Large intestine (tissue), 12 donors: ENCODE measurements at places on chromosomes 2 and 18.

- no peaks in the 10 kb centered on the region for H3K36me3 ChIP-seq
- H3K4me1 ChIP-seq = no peaks in the 10 kb centered on the region
- no peak for DNase-seq
- H3K4me3 ChIP-seq = no peak overlapping the region
- H3K27ac ChIP-seq = no peak overlapping the region
Observed at GRCh38 chr18:32707147-32707546, 65.7 kb downstream of the KLHL14 start.

- no peaks in the 10 kb centered on the region for H3K36me3 ChIP-seq
- no peak overlapping the region for H3K4me3 ChIP-seq
- H3K27me3 ChIP-seq = no peaks in the 10 kb centered on the region
- peaks cover 32% of the 10 kb centered on the region for H3K4me1 ChIP-seq
Observed at GRCh38 chr18:2987876-2988790, 24.8 kb downstream of the LPIN2 start.

DNA sequence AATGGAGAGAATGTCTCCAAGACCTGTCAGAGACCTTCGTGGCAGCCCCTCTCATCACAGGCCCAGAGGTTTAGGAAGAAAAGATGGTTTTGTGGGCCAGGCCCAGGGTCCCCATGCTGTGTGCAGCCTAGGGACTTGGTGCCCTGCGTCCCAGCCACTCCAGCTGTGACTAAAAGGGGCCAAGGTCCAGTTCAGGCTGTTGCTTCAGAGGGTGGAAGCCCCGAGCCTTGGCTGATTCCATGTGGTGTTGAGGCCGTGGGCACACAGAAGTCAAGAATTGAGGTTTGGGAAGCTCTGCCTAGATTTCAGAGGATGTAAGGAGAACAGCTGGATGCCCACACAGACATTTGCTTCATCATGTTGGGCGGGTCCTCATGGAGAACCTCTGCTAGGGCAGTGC, 45.1 kb upstream of the ACTR2 start:
- peak overlapping the region; percentile 67 for H3K27ac ChIP-seq
- no peak overlapping the region for H3K4me3 ChIP-seq
- no peaks in the 10 kb centered on the region for H3K36me3 ChIP-seq
- peak; percentile 69 for DNase-seq

DNA sequence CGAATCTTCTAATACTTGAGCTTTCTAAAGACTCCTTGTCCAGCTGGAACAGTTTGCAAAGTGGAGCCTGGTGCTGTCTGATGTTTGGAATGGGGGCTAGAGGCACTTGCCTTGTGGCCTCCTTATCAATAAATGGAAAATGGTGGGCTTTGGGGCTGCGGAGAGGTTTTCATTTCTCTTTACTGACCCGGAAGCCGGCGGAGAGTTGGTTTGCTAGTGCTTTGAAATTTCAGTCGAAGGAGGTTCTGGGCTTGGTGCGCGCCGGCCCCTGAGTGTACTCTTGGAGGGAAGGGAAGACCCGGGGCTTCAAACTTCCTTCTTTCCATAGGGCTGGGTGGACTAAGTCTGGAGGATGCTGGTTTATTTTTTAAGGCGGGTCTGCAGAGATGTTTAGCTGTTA, 714 bp downstream of the RPIA start:
- peak overlapping the region; percentile 84 for H3K4me3 ChIP-seq
- peak; percentile 56 for DNase-seq
- H3K36me3 ChIP-seq = no peaks in the 10 kb centered on the region

DNA sequence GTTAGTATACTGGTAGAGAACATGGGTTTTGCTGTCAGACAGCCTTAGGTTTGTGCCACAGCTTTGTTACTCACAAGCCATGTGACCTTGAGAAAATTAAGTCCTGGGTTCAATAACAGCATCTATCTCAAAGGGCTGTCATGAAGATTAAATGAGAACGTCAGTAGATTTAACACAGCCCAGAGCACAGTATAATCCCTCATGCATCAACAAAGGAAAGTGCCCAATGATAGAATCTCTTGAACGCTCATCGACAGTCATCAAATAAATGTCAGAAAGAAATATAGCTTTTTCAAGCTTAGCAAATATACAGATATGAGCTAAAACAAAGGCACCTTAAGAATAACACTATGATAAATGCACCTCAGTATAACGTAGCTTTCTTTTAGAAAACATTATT, 22.3 kb downstream of the CUL3 start:
- H3K4me1 ChIP-seq = no peaks in the 10 kb centered on the region
- peaks cover 3% of the 10 kb centered on the region for H3K36me3 ChIP-seq
- H3K27me3 ChIP-seq = no peaks in the 10 kb centered on the region
- no peak overlapping the region for H3K4me3 ChIP-seq
- no peak for DNase-seq
- no peak overlapping the region for H3K27ac ChIP-seq

GRCh38 chr18:77205769-77206168, 43.9 kb upstream of the GALR1 start:
- no peak overlapping the region for H3K4me3 ChIP-seq
- H3K4me1 ChIP-seq = no peaks in the 10 kb centered on the region
- H3K27me3 ChIP-seq = peaks cover 2% of the 10 kb centered on the region
- no peaks in the 10 kb centered on the region for H3K36me3 ChIP-seq

- H3K36me3 ChIP-seq = no peaks in the 10 kb centered on the region
- H3K27ac ChIP-seq = no peak overlapping the region
- H3K4me1 ChIP-seq = no peaks in the 10 kb centered on the region
- no peak overlapping the region for H3K4me3 ChIP-seq
Observed at GRCh38 chr2:217086038-217086522, 226.2 kb upstream of the TNP1 start.

GRCh38 chr18:38239606-38240005, 674.0 kb upstream of the CELF4 start:
- no peak for DNase-seq
- H3K4me3 ChIP-seq = no peak overlapping the region
- no peaks in the 10 kb centered on the region for H3K36me3 ChIP-seq
- H3K27me3 ChIP-seq = no peaks in the 10 kb centered on the region
- no peak overlapping the region for H3K27ac ChIP-seq
- H3K4me1 ChIP-seq = no peaks in the 10 kb centered on the region

GRCh38 chr2:72527424-72527823, 298.4 kb downstream of the EXOC6B start:
- H3K4me3 ChIP-seq = no peak overlapping the region
- no peaks in the 10 kb centered on the region for H3K27me3 ChIP-seq
- H3K27ac ChIP-seq = no peak overlapping the region
- DNase-seq = no peak
- no peaks in the 10 kb centered on the region for H3K36me3 ChIP-seq

DNA sequence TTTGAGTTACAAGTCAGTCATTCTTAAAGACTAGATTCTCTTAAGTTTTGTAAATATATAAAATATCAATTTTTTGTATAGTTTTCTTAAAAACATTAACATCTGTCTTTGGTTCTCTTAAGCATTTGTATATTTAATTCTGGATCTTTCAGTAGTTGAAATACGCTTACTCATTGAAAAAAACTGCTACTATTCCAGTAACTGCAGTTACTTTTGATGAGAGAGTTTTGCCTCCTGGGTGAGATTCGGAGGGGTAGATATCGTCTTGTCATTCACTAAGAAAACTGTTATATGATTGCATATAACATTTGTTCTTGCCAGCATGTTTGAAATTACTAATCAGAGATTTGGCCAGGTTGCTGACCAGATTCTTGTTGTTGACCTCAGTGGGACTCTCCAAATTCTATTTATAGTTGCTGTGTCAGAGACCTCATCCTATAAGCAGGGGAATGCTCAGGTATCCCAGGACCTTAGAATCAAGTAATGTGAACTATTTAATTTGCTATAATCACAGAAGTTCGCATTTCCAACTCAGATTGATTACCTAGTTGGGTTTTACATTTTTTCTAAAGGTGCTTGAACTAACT, 7.9 kb downstream of the AGPS start:
- DNase-seq = no peak
- H3K4me1 ChIP-seq = peaks cover 4% of the 10 kb centered on the region
- H3K36me3 ChIP-seq = no peaks in the 10 kb centered on the region
- H3K27ac ChIP-seq = no peak overlapping the region
- no peak overlapping the region for H3K4me3 ChIP-seq
- H3K27me3 ChIP-seq = no peaks in the 10 kb centered on the region

DNA sequence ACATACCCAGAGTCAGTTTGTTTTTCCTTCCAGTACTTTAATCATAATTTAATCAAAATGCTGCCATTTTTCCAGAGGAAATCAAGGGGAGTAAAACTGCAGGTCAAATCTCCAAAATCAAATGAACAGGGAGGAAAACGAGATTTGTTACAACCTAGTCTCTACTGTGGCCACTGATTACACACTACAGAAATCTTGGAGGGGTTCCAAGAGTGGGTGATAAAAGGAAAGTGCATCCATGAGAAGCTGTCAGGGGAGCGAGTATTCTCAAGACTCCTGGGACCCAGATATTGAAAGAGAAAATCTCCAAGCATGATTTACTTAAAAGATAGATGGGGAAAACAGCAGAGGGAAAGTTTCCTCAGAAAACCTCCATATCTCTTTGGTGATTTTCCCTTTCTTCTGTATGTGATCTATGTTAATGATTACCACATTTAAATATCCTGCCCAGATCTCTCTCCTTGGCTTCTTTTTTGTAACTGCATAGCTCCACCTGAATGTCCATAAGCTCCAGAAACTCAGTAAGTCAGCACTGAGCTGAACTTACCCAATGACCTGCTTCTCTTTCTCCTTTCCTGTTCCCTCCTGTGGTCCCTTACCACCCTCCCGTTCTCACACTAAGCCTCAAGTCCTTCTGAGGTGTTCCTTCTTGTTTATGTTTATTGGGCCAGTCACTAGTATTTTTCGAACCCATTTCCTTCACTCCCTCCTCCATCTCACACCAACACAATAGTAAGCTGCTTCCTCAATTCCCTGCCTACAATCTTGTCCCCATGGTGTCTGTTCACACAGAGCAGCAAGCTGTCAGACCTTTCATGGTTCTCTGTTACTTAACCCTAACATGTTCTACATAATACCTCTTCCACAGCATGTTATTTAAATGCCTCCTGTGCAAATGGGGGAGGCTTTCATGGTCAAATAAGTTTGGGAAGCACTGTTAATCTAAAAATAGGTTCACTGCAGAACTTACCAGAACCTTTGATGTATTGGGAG, 73.9 kb upstream of the TWSG1 start:
- H3K27ac ChIP-seq = no peak overlapping the region
- no peak overlapping the region for H3K4me3 ChIP-seq
- DNase-seq = no peak
- no peaks in the 10 kb centered on the region for H3K4me1 ChIP-seq

GRCh38 chr2:74861531-74861930, 27.6 kb downstream of the HK2 start:
- no peaks in the 10 kb centered on the region for H3K36me3 ChIP-seq
- peaks cover 17% of the 10 kb centered on the region for H3K4me1 ChIP-seq
- H3K4me3 ChIP-seq = no peak overlapping the region
- H3K27ac ChIP-seq = no peak overlapping the region

GRCh38 chr2:191109888-191110287, 40.9 kb downstream of the STAT4 start:
- DNase-seq = no peak
- no peaks in the 10 kb centered on the region for H3K27me3 ChIP-seq
- H3K4me3 ChIP-seq = no peak overlapping the region
- H3K4me1 ChIP-seq = no peaks in the 10 kb centered on the region

DNA sequence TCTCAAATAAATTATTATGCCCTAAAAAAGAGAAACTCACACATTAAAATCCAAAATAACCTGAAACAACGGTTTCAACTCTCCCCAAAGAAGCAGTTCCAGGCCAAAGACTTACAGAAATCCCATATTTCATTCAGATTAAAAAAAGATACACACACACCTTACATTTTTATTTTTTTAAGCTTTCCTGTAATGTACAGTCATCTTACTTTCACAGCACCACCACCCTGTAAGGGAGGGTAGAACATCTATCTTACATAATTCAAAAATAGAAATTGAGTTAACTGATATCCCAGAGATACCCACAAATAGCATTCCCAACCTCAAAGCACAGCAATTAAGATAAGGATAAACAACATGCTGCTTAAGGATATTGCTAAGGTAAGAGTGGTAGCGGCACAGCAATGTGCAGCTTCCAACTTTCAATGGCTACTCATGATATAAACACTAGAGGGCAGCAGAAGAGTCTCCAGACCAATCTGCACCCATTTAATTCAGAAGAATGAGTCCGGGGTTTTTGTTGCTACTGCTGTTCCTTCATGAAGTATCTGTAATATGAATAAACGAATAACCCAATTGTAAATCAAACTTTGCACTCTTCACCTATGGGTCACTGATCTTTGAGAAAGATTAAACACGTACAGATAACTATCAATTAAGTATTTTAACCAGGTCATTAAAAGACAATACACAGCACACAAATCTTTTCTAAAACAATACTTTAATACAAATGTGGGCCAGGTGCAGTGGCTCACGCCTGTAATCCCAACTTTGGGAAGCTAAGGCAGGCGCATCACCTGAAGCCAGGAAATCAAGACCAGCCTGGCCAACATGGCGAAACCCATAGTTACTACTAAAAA, 11.3 kb downstream of the GFPT1 start:
- no peak overlapping the region for H3K4me3 ChIP-seq
- peaks cover 32% of the 10 kb centered on the region for H3K36me3 ChIP-seq
- H3K27ac ChIP-seq = no peak overlapping the region
- DNase-seq = peak; percentile 27
- H3K4me1 ChIP-seq = no peaks in the 10 kb centered on the region

- no peak overlapping the region for H3K27ac ChIP-seq
- H3K36me3 ChIP-seq = peaks cover 6% of the 10 kb centered on the region
- no peaks in the 10 kb centered on the region for H3K27me3 ChIP-seq
Observed at GRCh38 chr2:120110507-120110906, 97.6 kb downstream of the EPB41L5 start.

- H3K27ac ChIP-seq = no peak overlapping the region
- H3K4me1 ChIP-seq = no peaks in the 10 kb centered on the region
- no peaks in the 10 kb centered on the region for H3K36me3 ChIP-seq
- no peak overlapping the region for H3K4me3 ChIP-seq
Observed at GRCh38 chr2:25063876-25064660, 22.2 kb downstream of the EFR3B start.

GRCh38 chr2:104040771-104041170, 813.1 kb upstream of the POU3F3 start:
- no peak for DNase-seq
- H3K27me3 ChIP-seq = no peaks in the 10 kb centered on the region
- H3K4me1 ChIP-seq = no peaks in the 10 kb centered on the region
- H3K36me3 ChIP-seq = no peaks in the 10 kb centered on the region
- H3K4me3 ChIP-seq = no peak overlapping the region

DNA sequence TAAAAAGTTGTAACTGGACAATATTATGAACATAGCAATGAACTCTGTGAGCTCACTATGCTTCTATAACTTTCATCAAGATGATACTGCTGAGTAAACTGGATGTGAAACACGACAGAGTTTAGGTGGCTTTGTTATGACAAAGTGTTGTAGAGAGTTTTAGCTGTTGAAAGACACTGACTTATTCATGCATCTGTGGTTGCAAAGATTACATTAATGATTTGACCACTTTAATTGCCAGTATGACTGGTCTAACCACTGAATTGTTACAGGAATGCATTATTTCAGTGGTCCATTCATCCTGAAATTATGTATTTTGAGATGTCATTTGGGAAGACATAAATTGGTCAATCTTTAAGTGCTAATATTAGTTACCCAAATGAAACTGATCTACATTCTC, 117.9 kb downstream of the SPHKAP start:
- H3K36me3 ChIP-seq = no peaks in the 10 kb centered on the region
- H3K27me3 ChIP-seq = no peaks in the 10 kb centered on the region
- H3K4me3 ChIP-seq = no peak overlapping the region
- no peak for DNase-seq
- no peak overlapping the region for H3K27ac ChIP-seq
